Breast epithelium (tissue), 4 donors: ENCODE measurements at places on chromosomes 1 and 21. TPM values are rescaled to one million over a fixed set of nuclear protein-coding genes. Genes with fewer than 3 reads are reported as not detected.

DNA sequence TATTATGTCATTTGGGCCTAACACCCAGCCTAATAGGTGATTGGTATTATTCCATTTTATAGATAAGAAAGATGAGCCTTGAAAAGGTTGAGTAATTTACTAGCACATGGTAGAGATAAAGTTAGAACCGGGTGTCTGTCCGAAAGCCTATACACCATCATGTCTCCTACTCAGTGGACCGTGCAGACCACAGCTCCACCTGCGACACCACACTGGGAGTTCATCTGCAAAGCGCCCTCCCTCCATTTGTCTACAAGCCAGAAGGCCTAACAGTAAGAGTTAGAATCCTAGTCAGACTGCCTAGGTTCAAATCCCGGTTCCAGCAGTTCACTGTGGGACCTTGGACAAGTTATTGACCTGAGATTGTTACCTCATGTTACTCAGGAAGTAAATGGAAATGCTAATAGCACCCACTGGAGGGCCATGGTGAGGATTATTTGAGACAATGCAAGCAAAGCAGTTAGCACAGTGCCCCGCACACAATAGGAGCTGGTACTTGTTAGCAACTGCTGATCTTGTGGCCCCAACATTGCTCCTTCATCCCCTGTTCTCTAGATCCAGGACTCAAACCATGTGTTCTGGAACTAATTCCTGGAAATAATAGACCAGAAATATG is 20.5 kb downstream of the ARMH1 start:
- DNase-seq = no peak

DNA sequence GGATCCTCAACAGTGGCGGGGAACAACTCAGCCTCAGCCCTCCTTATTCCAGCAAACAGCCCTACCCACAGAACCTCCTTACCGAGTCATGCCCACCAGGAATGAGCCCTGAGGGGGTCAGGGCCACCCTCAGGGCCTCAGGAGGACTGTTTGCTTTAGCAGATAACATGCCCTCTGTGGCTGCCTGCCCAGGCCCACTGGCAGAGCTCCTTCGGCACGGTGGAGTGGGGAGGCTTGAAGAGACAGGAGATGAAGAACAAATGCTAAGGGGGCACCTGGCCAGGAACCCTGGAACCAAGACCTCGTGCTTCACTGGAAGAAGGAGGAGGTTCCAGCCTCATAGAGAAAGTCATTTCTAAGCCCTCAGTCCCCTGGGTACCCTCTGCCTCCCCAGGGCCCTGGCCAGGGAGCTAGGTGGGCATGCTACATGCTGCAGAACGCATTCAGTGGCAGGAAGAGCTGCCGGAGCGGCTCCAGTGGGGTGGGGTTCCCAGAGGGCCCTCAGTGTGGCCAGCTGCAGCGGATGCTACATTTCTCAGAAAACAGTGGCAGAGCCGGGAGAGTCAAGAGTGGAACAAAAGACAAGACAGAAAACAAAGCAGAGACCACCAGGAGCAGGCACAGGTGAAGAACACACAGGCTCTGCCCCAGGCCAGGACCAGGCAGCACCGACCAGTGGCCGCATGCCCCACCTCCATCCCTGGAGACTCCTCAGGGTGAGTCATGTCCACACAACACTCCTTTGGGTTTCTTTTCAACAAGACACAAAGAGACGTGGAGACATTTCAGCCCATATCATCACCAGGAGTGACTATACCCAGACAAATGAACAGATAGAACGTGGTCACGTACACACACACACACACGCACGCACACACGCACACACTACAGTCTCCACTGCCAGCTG is 39.8 kb downstream of the RIMS3 start:
- no peak for DNase-seq

GRCh38 chr1:201531551-201532425 is 7.1 kb upstream of the NAV1 start:
- DNase-seq = no peak

DNA sequence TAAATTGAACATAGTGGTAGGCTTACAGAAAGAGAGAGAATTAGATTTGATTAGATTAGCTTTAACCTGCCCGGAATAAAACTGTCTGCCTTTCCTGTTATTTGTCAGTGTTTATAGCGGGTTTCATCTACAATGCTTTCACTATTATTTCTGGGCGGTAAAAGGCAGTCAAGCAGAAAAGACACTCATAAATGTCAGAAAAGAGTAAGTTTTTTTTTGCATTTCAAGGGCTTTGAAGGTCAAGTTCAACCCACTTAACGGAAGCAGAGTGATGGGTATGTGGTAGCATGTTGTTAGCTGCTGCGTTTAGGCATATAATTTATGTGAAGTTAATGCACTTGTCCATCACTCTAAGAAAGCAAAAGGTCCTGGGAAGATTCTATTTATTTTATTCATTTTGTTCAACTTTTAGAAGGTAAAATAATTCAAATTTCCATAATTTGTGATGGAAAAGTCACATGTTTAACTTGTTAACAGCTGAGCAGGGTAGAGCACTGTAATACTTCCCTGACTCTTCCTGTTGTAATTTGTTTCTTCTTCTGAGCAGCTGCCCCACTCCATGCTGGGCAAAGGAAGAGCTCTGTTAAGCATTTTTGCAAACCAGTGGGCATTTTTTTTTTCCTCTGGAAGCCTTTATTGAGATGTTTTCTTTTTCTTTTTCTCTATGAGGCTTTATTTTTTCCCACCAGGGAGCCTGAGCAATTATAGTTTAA is 220.1 kb downstream of the ST6GALNAC3 start:
- no peak for DNase-seq

- no peak for DNase-seq
Observed at GRCh38 chr1:57146100-57146499, 180.3 kb upstream of the C8B start.

- no peak for DNase-seq
Observed at GRCh38 chr1:84961316-84961715, 35.6 kb downstream of the MCOLN2 start.

RIPPLY3 gene
- not detected for total RNA-seq

HNRNPCL2 gene
- not detected for total RNA-seq

DNA sequence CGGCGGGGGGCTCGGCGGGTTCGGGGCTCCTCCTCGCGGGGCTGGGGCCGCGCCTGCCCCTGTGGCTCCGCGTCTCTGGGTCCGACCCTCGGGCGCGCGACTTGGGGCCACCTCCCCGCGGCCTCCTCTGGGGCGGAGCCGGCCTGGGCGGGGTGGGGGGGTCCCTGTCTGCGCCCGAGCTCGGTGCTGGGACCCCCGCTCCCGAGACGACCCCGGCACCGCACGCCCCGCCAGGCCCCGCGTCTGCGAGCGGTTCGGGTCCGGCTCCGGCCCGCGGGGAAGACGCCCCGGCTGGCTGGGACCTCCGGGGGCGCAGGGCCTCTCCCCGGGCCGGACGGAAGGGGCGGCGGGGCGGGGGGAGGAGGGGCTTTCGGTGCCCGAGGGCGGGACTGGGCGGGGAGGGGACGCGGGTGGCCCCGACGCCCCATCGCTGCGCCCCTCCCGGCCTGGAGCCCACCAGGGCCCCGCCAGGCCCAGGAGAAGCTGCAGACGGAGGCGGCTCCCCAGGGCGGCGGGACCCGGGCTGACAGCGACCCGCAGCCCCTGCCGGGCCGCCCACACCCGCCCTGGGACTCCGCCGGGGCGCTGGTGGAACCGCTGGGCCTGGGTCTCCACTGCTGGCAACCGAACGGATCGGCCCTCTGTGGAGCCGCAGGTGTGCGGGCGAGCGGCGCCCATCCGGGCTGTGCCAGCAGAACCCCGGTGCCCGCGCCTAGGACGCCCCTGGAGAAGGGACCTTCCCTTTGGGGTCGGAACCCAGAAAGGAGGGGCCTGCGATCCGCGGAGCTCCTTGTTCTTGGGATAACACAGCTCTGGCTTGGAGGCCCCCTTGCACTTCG is 610 bp downstream of the COL6A2 start:
- DNase-seq = peak; percentile 17

ARTN gene
- not detected for total RNA-seq

DNA sequence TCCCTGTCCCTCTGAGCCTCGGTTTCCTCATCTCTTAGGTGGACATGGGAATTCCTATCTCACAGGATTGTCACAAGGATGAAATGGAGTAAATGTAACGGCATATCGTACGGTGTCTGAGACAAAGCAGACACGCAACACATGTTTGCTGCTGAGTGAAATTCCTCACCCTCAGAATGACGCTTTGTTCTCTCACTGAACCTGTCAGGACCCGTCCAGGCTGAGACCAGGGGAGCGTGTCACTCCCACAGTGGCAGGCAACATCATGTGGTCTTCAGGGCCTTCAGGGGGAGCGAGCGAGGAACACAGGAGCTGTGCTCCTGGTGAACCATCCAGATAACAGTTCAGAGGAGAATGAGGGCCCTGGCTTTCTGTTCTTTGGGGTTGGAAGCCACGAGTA is 74.2 kb downstream of the TOMM20 start:
- no peak for DNase-seq

VAV3 gene
- total RNA-seq = 8.0 TPM

- no peak for DNase-seq
Observed at GRCh38 chr21:14699433-14700407, 153.6 kb upstream of the SAMSN1 start.

- no peak for DNase-seq
Observed at GRCh38 chr1:36284061-36284460, 22.1 kb upstream of the SH3D21 start.

DNA sequence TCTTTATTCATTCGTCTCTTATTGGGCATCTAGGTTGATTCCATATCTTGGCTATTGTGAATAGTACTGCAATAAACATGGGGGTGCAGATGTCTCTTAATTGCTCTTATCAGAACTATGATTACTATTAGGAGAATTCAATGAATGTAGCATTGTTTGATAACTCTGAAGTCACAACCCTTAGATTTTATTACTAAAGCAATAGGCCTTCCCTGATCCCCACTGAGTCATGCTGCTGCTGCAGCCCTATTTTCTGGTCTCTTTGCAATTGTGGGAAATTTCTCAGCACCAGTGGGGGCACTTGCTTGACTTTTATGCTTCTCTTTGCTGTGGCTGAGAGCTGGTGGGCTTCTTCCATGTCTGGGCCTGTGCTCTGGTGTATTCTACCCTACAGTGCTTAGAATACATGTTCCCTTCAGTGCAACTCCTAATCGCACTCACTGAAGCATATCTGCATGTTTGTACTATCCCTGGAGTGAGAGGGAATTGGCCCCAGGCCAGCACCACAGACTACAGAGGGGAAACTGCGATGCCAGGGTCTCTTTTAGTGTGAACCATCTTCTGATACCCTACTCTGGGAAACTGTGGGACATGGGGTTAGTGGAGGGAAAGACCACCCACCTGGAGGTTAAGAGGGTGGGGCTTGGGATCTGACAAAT is 52.2 kb upstream of the ROR1 start:
- no peak for DNase-seq

DNA sequence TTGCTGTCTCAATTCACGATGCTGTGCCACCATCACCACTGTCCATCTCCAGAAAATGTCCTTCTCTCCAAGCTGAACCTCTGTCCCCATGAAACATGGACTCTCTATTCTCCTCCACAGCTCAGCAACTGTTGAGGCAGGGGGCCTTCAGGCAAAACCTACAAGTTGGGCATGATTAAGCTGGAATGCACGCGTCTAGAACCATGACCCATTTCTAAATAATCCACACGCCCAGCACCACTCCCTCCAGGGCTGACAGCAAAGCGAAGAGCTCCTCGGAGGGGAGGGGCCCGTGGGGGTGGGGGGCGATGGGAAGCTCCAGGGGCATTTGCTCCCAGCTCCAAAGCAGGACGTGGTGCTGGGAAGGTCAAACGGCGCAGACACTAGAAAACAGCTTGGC is 3.3 kb upstream of the HES5 start:
- DNase-seq = no peak

GRCh38 chr1:205663286-205663936 is 16.9 kb downstream of the SLC45A3 start:
- DNase-seq = no peak

- DNase-seq = no peak
Observed at GRCh38 chr1:52352690-52353089, 13.3 kb downstream of the CC2D1B start.

DSTYK gene
- total RNA-seq = 12.5 TPM
